ENCODE measurements at places on chromosomes 2 and 18.

- DNase-seq, result no peak
Measured at GRCh38 chr2:130744287-130745117, 10.8 kb upstream of the AMER3 start.

DNA sequence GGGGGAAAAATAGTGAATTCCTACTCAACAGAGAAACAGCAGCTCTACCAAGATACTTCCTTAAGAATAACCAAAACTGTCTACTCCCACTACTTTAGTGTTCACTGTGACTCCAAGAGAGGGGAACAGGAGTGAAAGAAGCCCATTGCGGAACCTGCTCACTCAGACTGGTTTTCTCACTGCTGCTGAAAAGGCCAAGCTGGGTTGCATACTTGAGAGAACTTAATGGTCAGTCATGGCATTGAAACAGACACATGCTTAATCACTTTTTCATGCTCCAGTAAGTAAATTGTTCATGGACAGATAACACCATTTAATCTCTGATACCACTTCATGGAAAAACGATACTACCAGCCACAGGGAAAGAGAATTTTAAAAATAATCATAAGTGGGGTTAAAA is 35.7 kb upstream of the SLC8A1 start:
- peak; percentile 12 for DNase-seq

DNA sequence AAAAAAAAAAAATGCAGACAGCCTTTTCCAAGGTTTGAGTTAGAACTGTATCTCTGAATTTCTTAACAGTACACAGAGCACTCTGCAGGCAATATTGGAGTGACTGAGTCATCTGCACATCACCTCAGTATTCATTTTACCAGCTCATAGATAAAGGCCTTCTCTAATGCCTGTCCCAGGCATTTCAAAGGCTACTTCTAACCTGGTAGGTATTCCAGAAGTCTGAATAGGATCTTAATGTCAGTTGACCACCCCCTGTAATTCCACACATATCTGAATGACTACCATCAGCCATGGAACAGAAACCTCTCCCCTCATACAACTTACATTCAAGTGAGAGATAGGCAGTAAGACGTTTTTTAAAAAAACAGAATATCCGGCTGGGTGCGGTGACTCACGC is 9.0 kb downstream of the METTL21A start:
- peak; percentile 57 for DNase-seq

DNA sequence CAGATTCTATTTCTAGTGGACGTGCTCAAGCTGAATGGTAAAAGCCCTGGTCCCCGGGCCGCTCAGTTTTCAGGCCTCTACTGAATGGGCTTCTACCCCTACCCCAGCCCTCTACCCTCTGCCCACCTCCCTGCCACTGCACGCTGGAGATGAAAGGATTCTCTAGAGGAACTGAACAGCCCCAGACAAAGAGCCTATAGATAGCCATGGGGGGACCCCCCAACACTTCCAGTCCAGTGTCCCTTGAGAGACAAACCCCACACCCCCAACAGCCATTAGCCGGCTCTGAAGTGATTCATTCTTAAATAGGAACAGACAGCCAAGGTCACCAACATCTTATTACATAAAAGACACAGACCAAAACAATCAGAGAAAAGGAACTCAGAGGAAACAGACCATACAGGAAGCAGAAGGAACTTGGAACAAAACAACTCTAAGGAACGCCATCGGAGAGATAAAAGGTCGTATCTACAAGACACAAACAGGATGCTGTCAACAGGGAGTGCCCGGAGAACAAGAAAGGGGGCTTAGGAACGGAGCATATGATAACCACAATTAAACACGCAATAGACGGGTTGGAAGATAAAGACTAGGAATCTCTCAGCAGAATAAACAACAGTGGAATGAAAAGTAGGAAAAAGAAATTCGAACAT is 23.5 kb downstream of the TMEM37 start:
- DNase-seq, result no peak

GRCh38 chr18:36328385-36328858 is 30.9 kb downstream of the FHOD3 start:
- no peak for DNase-seq

- no peak for DNase-seq
Measured at GRCh38 chr2:235541838-235542549, 48.2 kb downstream of the AGAP1 start.

- no peak for DNase-seq
Measured at GRCh38 chr2:27237341-27237945, 20.3 kb downstream of the CAD start.

DNA sequence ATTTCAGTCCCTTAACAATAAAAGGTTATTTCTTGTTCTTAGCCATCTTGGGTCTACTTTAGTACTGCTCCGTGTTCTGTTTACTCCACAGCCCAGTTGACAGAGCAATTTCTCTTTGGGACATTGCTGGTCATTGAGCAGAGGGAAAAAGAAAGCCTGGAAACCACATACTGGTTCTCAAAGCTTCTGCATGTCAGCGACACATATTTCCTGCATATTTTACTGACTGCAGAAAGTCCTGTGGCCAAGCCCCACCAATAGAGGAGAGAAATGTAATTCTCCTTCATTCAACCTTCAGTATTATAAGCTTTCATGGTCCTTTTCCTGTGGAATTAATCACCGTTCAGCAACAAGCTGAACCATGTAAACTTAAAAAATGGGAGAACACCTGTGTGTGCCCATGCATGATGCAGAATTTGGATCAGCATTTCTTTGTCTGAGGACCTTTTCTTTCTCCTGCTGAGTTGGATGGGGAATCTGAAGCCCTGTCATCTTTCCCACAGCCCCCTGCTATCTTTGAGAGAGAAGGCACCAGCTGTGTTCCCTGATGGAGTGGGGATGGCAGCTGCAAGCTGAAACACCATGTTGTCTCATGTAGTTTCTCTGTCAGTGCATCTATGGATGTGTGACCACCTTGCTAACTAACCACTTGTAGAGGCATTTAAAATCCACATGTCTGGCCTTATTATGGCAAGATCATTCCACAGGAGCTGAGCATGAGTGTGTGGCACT is 431.6 kb downstream of the MEIS1 start:
- DNase-seq, result peak; percentile 35

- no peak for DNase-seq
Measured at GRCh38 chr2:123500346-123500745, 524.7 kb upstream of the CNTNAP5 start.

DNA sequence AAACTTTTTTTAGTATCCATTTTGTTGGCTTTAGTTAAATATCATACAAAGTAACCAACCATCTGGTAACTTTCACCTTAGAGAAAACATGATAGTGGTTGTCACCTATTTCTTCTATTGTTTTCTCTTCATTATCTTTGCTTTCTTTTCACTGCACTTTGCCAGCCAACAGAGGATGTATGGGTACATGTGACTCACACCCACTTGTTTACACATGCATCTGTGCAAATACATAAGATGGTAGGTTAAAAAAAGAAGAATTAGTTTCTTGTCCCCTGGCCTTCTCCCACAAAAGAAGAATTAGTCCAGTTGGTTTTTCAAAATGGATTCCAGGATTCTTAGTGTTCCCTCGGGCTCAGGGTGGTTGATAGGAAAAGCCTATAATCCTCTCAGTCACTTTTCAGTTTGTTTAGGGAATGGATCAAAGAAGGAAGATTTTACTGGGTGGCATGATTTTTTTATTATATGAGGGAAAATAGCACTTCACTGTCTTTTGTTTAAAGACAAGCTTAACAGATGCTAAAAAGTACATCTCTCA is 46.6 kb downstream of the CDK15 start:
- DNase-seq, result peak; percentile 36

DNA sequence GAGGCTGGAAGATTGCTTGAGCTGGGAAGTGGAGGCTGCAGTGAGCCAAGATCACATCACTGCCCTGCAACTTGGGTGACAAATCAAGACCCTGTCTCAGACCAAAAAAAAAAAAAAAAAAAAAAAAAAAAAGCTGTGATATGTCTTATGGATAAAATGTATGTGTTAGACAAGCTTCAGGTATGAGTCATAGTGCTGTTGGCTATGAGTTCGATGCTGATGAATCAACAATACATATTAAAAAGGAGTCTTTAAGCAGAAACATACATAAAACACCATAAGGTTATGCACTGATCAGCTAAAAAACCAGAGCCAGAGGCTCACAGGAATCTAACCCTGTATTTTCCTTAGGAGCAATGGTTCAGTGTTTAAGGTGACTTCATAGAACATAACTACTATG is 332.3 kb downstream of the NCKAP5 start:
- peak; percentile 65 for DNase-seq

DNA sequence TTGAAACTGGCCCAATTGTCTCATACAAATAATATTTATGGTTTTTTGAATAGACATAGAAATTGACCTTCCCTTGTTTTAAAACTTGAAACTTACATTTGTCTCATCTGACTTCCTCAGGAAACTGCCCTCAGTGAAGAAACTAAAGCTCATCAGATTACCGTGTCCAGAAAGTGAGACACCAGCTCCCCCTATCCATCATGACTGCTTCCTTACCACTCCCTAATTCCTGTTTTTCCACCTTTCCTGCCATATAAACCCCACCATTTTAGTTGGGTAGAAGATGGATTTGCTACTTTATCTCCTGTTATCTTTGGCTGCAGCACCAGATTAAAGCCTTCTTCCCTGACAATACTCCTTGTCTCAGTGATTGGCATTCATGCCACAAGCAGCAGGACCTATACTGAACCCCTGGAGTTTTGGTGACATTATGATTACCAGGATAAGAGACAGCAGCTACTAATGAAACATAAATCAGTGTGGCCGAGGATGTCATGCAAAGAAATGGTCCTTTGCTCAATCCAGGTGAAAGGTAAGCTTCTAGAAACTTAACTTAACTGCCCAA is 1627.6 kb upstream of the ZEB2 start:
- DNase-seq, result no peak

GRCh38 chr2:47735912-47736311 is 47.0 kb upstream of the MSH6 start:
- DNase-seq, result no peak

DNA sequence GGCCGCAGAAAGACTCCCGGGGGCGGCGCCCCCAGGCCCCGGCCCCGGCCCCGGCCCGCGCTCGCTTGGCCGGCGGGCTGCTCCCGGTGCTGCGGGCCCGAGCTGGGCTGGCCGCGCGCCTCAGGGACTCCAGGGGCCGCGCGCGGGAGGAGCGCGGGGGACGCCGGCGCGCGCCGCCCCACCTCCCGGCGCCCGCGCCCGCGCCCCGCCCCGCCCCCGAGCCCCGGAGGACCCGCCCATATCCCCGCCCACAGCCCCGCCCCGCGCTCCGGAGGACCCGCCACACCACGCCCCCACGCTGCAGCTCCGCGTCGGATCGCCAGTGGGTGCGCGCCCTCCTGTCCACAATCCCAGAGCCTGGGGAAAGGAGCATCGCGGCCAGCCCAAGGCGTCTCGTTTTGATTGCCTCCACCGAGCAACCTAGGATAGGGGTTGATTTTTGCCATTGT is at the start of gene PARD6G:
Gene PARD6G, minus strand, starts transcription at position 122 of the 449 bp plus-strand sequence. CDS start 166 bp downstream, outside the sequence.
- peak; percentile 69 for DNase-seq

GRCh38 chr2:219699440-219699821 is 72.0 kb downstream of the SLC4A3 start:
- no peak for DNase-seq

GRCh38 chr2:75241696-75242095 is 42.4 kb upstream of the TACR1 start:
- peak; percentile 25 for DNase-seq

GRCh38 chr2:229572507-229573271 is 141.7 kb downstream of the DNER start:
- peak; percentile 8 for DNase-seq

GRCh38 chr2:190202604-190203003 is 117.0 kb downstream of the HIBCH start:
- DNase-seq, result no peak

DNA sequence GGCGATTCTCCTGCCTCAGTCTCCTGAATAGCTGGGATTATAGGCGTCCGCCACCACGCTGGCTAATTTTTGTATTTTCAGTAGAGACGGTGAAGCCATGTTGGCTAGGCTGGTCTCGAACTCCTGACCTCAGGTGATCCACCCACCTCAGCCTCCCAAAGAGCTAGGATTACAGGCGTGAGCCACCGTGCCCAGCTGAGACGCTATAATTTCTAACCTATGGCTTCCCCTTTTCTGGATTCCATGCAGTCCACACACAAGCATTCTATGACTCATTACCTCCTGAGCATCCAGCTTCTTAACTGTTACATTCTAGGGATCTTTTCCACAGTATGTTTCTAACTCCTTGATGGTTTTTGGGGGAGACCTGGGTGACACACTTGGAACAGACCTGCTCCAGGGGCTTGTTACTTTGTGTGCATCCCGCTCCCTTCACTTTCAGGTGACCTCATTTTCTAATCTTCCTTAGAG is 11.8 kb upstream of the KCMF1 start:
- DNase-seq, result peak; percentile 85

- DNase-seq, result no peak
Measured at GRCh38 chr2:120699292-120699691, 36.4 kb upstream of the GLI2 start.

DNA sequence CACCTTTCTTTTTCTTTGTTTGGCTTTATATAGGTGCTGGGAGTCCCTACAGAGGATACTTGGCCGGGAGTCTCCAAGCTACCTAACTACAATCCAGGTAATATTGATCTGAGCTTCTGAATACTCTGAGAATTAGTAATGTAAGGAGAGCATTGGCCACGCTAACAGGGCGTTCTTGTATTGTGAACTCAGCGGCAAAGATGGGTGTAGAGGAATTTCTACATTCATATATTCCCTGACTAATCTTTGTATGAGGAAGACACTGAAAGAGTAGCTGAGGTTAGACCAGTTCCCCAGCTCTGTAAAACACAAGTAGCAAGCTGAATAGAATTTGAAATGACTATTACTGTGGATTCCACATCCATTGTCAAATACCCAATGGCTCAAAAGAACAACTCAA is 48.5 kb downstream of the CDK15 start:
- DNase-seq, result peak; percentile 81

DNA sequence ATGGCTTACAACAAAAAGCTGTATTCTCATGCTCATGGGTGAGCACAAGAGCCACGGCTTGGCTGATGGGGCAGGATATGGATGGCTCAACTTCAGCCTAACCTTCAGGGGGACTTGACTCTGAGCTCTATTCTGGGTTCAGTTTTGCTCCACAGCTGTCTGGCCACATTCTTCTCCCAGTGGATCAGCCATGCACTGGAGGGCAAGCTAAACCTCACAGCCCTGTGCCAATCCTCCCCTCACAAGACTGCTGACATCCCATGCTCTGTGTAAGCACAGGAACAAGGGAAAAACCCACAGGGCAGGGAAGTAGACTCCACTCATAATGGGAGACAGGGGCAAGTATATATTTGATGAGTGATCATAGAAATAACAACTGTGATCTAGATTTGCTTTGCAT is 35.6 kb downstream of the COPS8 start:
- DNase-seq, result no peak

Measured in EL (cell line).